T-helper 17 cell (primary cell): ENCODE measurements at places on chromosomes 6 and 20. TPM values are rescaled to one million over a fixed set of nuclear protein-coding genes. Genes with fewer than 3 reads are reported as not detected.

The FOXA2 gene
- total RNA-seq, result not detected

The DLGAP4 gene
- total RNA-seq, result 33.9 TPM

The THBD gene
- total RNA-seq, result 1.0 TPM

The PTCRA gene
- 35.0 TPM for total RNA-seq

The MYLK4 gene
- 1.7 TPM for total RNA-seq

The BFSP1 gene
- 1.0 TPM for total RNA-seq

The KIF25 gene
- not detected for total RNA-seq

The ERVFRD-1 gene
- total RNA-seq, result not detected

The TRIM31 gene
- total RNA-seq, result not detected

The CGAS gene
- total RNA-seq, result 21.4 TPM

The SLC17A3 gene
- total RNA-seq, result 1.3 TPM

The CST2 gene
- not detected for total RNA-seq

The C20orf141 gene
- total RNA-seq, result not detected

The GJA1 gene
- total RNA-seq, result 0.12 TPM

The BMP6 gene
- total RNA-seq, result 16.8 TPM

The SERPINB6 gene
- total RNA-seq, result 9.1 TPM

The WASF1 gene
- total RNA-seq, result 0.94 TPM

The CD40 gene
- 5.8 TPM for total RNA-seq

The ECT2L gene
- not detected for total RNA-seq
